T-helper 22 cell (primary cell): ENCODE measurements at places on chromosomes 7 and 10.

DNA sequence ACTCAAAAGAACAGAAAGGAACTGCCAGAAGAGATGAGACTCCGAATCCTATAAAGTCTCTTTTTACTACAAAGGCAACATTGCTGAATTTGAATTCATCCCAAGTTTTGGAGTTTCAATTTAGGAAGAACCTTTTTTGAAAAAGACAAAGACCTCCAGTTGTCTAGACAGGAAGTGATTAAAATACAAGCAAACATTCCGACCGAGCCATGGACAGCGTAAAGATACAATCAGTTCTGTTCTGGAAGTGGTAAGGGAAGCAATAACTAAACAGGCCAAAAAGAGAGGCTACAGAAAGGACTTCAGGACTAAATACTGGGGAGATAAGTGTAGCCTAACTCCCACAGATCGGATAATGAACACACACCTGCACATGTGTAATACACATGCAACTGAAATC lies 101.0 kb downstream of the SMURF1 start:
- no peak for DNase-seq

GRCh38 chr7:41117431-41117830 lies 585.5 kb downstream of the INHBA start:
- DNase-seq, result no peak

GRCh38 chr7:76149847-76150691 lies 51.6 kb upstream of the SRRM3 start:
- no peak for DNase-seq

DNA sequence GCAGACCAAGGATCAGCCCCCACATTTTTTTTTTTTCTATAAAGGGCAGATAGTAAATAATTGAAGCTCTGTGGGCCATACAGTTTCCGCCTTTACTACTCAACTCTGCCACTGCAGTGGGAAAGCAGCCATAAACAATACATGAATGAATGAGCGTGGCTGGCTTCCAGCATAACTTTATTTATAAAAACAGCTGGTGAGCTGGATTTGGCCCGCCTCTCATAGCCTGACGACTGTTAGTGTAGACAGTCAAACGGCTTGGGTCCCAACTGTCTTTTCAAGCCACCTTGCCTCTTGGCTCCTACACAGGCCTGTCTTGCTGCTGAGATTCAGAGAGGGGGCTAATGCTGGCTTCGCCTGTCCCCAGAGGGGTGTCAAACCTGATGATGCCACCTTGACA lies 169.8 kb upstream of the GPR26 start:
- no peak for DNase-seq

DNA sequence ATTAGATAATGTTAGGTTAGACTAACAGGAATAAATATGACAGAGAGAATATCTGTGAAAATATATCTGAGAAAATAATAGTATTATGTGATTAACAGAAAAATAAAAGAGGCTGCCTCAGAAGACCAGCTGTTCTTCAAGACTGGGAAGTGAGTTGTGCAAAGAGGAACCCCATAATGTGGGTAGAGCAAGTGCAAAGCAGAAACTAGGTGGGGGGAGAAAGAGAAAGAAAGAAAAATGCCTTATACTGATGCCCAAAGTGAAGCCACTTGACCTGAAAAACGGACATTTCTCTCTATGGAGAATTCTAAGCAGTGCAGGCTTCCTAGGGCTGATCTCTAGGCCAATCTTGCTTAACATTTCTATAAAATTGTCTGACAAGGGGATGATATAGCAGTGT lies 3.8 kb downstream of the NEBL start:
- DNase-seq, result no peak

- DNase-seq, result no peak
These were observed 80.8 kb downstream of the ARHGAP22 start for GRCh38 chr10:48523820-48524758.

DNA sequence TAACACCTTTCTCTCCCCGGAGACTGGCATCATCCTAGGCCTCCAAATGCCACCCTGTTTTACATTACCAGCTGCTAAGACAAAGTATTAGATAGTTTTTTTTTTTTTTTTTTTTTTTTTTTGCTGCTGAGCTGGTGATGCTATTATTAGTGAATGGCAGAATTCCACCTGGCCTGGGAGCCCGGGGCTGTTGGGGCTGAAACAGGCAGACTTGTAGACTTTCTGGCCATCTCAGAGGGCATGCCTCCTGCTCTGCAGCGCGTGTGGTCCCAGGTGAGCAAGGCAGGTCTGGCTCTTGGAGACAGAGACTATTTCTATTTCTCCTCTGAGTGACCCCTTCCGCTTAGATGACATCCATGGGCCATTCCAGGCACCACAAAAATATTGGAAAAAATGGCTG lies 104.2 kb downstream of the EMX2 start:
- no peak for DNase-seq

DNA sequence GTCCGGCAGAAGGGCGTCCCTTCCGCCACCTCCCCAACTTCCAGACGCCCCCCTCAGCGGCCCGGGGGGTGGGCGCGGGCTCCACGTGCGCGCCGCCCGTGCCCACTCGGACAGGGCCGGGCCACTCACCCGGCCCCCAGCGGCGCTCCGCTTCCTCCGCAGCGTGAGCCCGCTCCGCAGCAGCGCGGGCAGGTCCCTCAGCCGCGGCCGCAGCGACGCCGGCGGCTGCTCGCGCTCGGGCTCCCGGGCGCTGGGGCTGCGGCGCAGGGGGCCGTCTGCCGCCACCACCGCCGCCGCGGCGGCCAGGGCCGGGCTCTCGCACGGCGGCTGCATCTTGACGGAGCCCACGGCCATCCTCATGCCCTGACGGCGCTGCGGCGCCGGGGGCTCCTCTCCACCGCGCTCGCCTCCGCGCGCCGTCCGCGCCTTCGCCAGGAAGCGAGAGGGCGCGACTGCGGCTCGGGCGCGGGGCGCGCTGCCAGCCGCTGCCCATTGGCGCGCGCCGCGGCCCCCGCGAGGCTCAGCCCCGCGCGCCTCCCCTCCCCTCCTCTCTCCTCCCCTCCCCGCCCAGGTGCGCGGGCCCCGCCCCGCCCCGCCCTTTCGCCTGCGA lies at the start of gene RAPGEF5:
Gene RAPGEF5 (minus strand): TSS at position 454 of the 610 bp plus-strand sequence. CDS start 94 bp downstream, at position 360.
- DNase-seq, result no peak

- no peak for DNase-seq
These were observed 9.2 kb upstream of the ODAD2 start for GRCh38 chr10:28008054-28008453.

GRCh38 chr7:42858570-42858969 lies 53.3 kb downstream of the C7orf25 start:
- DNase-seq, result no peak

GRCh38 chr7:129069021-129069420 lies 14.1 kb upstream of the TNPO3 start:
- no peak for DNase-seq

- no peak for DNase-seq
These were observed 1.6 kb upstream of the CYTH3 start for GRCh38 chr7:6273917-6274630.

DNA sequence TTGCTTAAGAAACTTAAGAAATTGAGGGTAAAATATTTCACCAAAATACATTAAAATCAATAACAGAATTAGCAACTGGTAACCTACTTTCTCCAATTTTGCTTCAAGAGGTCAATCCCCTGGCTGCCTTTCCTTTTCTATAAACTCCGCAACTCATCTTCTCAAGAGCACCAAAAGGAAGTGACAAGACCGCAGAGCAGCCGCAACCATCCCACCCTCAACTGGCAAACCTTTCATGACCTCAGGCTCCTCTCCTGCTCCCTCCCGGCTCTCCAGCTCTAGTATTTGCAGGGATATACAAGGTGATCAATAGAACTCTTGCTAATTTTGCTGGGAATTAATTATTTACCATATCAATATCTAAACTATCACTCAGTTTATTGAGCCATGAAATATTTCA lies 88.9 kb downstream of the ATE1 start:
- DNase-seq, result no peak

DNA sequence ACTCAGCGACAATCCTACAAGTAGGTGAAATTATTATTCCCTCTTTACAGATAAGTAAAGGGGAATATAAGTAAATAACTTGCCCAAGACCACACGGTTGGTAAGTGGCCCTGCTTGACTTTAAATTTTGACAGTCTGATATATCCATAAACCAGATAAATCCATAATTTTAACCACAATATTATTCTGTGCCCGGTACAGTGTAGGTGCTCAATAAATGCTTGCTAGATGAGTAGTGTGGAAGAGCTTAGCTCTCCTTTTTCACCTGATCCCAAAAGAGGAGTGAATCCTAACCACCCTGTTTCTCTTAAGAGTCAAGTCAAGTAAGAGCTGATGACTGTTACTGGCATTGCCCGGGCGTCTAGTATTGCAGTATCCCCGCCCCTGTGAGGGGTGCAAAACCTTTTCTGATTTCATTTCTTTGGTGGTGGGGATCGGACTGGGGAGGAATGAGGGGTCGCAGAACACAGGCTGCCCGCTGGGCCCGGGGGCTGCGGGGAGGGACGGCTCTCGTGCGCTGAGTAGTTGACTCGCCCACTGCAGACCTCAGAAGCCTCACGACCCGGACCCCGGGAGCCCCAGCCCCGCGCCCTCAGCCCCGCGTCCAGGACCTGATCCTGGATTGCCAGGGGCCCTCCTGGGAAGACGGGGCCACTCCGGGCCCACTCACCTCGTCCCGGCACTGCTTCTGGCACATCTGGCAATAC lies 490 bp downstream of the KIN start:
- DNase-seq, result peak; percentile 1

DNA sequence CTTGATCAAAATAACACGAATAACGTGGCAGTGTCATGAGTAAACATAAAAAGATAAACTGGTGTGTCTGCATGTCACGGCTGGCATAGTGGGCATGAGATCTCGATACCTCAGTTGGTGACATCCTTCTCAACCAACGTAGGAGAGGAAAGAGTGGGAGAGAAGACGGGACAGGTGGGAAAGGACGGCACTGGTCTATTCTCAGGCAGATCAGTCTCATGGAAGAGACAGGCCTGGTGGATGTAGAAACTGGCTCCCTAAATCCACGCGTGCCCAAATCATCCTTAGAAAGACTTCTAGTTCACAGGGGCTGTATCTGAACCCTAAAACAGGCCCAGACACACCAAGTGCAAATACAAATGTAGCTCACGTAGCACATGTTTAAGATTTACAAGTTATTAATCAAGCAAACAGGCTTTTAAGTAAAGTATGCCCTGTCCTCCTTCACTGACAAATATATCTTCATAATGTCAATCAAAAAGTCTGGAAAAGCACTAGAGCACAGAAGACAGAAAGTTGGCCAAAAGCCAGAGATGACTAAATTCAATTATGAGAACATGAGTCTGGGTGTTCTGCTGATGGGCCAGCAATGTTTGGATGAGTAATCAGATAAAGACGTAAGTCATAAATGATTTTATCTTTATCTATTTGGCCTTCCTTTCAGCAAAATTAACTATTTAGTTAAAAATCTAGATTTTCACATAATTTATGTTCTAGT lies 56.3 kb downstream of the SFMBT2 start:
- DNase-seq, result no peak

DNA sequence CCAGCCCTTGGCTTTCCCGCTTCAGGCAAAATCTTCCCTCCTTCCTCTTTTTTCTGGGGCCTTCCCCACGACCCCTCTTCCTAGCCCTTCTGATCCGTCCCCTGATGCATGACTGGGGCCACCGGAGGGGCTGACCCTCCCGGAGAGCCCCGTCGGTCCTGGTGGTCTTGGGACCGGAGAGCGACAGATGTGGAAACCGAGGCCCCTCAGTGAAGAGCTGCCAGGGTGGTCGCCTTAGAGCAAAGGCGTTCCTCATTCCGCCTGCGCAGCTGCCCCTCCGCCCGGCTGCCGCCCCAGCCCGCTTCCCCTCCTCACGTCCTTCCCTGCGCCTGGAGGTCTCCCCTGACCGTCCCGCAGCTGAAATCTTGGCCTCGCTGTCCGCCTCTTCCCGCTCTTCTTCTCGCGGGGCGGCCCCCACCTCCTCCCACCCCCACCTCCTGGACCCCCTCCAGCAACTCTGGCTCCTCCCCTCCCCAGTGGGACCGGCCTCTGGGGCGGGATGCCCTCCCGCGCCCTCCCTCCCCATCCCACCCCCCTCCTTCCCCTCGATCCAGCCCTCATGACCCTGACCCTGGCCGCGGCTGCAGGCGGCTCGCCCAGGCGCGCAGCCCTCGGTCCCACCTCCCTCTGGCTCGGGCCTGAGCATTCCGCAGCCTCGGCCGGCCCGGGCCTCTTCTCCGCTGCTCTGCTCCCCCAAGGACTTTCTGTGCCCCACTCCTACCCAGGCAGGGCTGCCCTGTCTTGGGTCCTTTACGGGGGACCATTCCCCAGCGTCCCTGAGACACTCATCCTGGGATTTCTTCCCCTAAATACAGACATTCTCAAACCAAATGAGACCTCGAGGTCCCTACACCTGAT lies at the start of gene RARRES2:
Gene RARRES2 (minus strand): TSS at position 367 of the 858 bp plus-strand sequence. CDS start 1,020 bp downstream, outside the sequence.
- no peak for DNase-seq

GRCh38 chr10:12465385-12466136 lies 116.2 kb downstream of the CAMK1D start:
- DNase-seq, result no peak

- DNase-seq, result no peak
These were observed 31.1 kb downstream of the TBATA start for GRCh38 chr10:70753841-70754621.

GRCh38 chr10:114982989-114983388 lies 45.0 kb downstream of the TRUB1 start:
- no peak for DNase-seq

DNA sequence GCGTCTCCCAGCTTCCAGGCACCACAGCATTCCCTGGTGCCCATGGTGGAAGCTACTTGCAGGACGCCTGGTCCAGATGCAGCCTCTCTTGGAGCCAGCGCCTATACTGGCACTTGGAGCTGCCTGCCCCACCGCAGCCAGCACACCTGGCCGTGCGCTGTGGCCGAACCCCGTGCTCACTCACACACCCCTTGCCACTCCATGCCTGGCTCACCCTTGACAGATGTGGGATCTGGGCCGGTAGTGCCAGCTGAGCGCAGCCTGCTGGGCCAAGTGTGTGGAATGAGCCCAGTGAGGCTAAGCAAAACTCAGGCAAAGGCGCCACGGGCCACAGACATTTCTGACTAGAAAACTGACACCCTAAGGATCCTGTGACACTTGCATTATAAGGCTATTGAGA lies 884.8 kb downstream of the LRMDA start:
- DNase-seq, result no peak

GRCh38 chr10:94102436-94102835 lies 108.7 kb downstream of the PLCE1 start:
- no peak for DNase-seq

- no peak for DNase-seq
These were observed 151.5 kb upstream of the COL1A2 start for GRCh38 chr7:94243066-94243711.

DNA sequence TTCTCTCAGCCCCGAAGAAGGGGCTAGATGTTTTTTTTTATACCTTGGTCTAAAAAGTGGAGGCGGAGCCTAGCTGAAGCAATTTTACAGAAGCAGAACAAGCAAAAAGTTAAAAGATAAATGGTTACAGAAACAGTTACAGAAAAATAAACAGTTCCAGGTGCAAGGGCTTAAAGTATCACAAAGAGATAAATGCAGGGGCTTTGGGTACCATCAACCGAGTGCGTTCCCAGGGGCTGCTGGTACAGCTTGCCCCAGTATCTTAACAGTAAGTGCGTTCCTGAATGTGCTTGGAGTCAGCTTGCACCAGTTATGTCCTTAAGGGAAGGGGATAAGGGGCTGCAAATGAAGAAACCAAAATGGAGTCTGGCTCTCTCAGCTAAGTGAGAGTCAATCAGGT lies 173.9 kb upstream of the MBL2 start:
- DNase-seq, result no peak
